NCI-H1436 treated with DMSO at 0.1 percent for 48 hours (cell line): ENCODE measurements at places on chromosomes 1 and 21.
A peak's percentile ranks its signal among the peaks of the same experiment; 100 is the strongest.

DNA sequence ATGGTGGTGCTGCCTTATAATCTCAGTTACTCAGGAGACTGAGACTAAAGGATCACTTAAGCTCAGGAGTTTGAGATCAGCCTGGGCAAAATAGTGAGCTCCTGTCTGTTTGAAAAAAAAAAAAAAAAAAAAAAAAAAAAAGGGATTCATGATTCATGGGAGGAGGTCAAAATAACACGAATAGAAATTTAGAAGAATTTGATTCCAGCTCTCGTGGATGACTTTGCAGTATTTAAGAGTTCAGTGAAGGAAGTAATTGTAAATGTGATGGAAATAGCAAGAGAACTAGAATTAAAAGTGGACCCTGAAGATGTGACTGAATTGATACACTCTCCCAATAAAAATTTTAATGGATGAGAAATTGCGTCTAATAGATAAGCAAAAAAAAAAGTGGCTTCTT, 15.8 kb downstream of the AUNIP start:
- DNase-seq = no peak

DNA sequence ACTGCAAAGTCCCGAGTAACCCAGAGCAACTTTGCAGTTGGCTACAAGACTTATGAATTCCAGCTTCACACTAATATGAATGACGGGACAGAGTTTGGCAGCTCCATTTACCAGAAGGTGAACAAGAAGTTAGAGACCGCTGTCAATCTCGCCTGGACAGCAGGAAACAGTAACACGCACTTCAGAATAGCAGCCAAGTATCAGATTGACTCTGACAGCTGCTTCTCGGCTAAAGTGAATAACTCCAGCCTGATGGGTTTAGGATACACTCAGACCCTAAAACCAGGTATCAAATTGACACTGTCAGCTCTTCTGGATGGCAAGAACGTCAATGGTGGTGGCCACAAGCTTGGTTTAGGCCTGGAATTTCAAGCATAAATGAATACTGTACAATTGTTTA, 66.8 kb downstream of the ACBD6 start:
- DNase-seq = no peak

GRCh38 chr1:81799939-81800694, 617 bp upstream of the ADGRL2 start:
- DNase-seq = peak; percentile 22

GRCh38 chr1:230879778-230880177, 11.5 kb upstream of the C1orf198 start:
- DNase-seq = no peak

- no peak for DNase-seq
These were observed 23.5 kb downstream of the PALMD start for GRCh38 chr1:99669376-99669775.

DNA sequence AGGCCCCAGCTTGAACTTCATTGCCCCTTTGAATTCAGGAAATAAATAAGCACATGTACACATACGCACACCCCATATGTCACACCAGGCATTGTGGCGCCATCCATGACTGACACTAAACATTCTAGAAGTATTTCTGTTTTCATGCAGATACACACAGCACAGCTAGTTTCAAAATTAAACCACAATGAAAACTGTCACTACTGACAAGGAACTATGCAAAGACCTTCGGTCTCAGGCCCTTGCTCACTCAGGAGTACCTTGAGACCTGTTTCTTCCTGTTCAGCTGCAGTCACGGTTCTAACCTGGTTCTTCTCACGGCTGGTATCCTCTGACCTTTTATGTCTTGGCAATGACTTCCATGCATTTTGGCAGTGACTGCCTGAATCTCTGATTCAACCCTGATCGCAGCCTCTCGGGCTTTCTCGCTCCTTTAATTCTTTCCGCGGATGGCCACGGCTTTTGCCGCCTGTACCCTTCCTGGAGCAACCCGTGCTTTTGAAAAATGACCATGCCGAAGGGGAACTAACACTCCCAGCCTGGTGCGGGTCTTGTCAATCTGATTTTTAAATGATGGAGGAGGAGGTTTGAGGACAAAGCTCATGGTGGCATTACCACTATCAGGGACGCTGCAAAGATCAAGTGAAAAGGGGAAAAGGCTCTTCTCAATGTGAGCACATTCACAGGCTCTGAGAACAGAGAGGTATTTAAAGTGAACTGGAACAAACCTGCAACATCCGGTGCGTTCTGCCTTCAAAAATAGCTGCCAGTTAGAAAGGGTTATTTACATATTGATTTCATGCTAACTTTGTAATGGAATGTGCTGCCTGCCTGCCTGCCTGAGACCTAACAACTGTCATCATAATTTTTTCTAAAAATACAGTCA, 384.6 kb downstream of the RRAGC start:
- no peak for DNase-seq
